ENCODE measurements at places on chromosomes 6 and 20.

GRCh38 chr6:10193321-10193720, 221.6 kb downstream of the TFAP2A start:
- DNase-seq: no peak

DNA sequence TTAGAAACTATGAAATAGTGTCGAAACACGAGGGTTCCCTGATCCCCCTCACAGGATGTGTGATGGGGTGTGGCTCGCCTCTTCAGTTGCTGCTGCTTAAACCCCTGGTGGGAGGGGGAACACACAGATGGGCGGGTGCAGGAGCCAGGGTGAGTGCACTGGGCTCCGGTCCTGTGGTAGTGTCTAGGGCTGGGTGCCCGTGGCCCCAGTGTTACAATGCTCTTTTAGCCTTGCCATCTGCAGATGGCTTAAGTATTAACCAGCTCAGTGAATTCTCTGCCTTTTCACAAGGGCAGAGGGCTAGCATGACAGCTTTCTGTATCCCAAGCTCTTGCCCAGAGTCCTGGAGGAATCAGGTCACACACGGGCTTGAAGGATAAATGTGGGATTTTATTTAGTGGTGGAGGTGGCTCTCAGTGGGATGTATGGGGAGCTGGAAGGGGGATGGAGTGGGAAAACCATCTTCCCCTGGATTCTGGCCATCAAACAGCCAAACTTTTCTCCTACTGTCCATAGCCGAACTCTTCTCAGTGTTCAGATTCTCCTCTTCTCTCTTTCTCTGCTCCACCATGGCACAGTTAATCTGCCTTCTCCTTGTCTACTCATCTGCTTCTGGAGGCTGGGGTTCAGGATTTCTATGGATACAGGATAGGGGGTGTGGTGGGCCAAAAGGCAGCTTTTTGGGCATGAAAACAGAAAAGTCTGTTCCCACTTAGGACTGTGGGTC, 659.0 kb downstream of the EPM2A start:
- no peak for DNase-seq

- DNase-seq: no peak
Measured at GRCh38 chr6:31365864-31366263, 8.9 kb upstream of the HLA-B start.

DNA sequence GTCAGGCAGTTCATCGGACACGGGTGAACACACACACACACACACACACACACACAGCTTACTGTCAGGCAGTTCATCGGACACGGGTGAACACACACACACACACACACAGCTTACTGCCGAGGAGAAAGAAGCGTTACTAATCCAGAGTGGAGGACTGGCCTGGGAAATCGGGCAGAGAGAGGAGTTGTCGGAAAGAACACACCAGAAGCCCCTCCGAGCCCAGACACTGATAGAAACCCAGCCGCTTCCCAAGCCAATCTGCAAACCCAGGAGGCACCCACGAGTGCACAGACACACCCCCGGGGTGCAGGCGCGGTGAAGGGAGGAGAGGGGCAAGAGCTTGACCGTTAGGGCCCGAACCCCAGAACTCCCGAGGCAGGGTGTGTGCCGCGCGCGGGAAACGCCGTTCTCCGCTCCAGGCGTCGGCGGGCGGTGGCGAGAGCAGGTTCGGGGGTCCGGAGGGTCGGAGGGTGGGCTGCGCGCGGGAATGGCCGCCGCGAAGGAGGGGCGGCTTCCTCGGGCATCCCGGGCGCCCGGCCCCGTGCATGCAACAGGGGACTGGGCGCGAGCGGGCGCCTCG, 636 bp downstream of the ELOVL2 start:
- DNase-seq: no peak

GRCh38 chr6:80767808-80768207, 661.3 kb downstream of the BCKDHB start:
- DNase-seq: no peak

- no peak for DNase-seq
Measured at GRCh38 chr6:119586250-119586882, 236.8 kb upstream of the MAN1A1 start.

DNA sequence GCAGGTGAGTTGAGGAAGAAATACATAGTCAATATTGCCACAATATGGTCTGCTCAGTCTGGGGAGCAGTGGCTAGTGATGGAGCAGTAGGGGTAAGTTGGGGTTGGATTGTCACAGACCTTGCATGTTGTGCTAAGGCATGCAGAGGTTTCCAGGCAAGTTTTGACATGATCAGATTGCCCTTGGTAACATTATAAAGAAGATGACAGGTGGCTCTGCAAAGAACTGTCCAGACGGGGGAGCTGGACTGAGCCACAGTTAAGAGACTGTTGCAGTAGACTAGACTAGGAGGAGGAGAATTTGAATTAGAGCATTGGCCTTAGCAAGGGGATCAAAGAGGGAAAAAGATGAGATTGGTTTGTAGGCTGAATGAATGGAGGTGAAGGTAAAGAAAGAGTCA, 23.4 kb downstream of the ATRN start:
- DNase-seq: no peak

DNA sequence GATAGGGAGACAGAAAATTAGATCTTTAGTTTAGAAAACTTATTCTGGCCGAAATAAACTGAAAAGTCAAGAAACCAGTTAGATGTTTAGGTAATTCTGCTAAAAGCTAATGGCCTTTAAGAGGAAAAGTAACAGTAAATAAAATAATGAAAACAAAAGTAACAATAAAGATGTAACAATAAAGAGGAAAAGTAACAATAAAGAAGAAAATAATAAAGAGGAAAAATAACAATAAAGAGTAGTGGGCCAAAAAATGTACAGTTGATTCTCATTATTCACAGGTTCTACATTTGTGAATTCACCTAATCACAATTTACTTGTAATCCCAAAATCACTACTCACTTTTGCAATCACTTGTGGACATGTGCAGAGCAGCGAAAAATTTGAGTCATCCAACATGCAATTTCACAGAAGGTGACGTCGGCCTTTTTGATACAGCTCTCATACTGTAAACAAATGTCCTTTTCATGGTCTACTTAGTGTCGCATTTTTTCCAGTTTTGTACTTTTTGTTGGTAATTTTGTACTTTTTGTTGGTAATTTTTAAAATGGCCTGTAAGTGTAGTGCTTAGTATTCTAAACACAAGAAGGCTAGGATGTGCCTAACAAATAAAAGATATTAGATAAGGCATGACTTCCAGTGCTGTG, 24.0 kb downstream of the HBS1L start:
- no peak for DNase-seq

DNA sequence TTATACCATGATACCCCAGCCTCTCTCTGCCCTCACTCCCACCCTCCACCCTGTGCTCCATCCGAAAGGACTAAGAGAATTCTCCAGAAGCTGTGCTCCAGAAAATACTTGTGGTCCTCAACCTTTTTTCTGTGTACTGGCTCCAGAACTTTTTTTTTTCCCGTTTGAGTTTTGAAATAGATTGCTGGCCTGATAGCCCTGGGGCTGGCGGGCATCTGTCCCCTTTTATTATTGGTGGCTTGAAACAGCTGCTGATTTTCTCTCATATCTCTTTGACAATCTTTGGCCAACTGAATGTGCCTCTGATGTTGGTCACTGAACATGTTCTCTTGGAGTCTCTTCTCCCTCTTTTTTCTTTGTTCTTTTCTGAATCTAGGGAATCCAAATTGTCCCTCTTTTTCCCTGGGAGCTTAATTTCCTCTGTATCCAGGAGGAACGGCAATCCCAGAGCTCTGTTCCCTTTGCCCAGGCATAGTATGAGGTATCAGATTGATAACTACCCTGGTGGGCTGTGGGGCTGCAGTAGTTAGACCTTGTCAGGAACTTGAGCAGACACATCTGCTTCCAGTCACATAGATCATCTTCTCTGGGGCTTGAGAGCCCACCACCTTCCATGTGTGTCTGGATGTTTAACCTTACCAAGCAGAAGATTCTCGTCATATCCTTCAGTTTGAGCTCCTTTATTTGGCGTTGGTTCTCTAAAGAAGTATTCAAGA, 1.6 kb downstream of the PPARD start:
- DNase-seq: no peak

- peak; percentile 61 for DNase-seq
Measured at GRCh38 chr6:36851149-36851614, 11.9 kb upstream of the CPNE5 start.

GRCh38 chr6:136326038-136326553, 36.5 kb upstream of the BCLAF1 start:
- peak; percentile 6 for DNase-seq

GRCh38 chr6:134436281-134436815, 118.4 kb upstream of the SGK1 start:
- DNase-seq: no peak

- DNase-seq: no peak
Measured at GRCh38 chr6:39209911-39210310, 19.4 kb downstream of the KCNK5 start.

- DNase-seq: no peak
Measured at GRCh38 chr6:107110200-107110599, 5.1 kb downstream of the BEND3 start.

GRCh38 chr6:98959631-98960030, 11.9 kb upstream of the FBXL4 start:
- no peak for DNase-seq

DNA sequence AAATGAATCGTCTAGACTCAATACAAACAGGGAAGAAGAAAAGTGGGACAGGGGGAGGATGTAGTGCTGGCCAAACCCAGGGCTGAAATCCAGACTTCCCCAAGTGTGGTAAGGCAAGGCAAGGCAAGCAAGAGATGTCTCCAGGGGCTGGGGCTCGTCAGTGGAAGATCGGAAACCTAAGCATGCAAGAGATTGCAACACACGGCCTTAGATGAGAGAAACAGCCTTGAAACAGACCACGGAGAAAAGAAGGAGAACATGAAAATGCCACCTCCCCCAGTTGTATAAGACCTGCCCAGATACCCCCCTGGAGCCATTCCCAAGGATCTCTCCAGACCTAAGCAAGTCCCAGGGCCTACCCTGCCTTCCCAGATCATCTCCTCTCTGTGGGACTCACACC, 20.0 kb downstream of the VEGFA start:
- no peak for DNase-seq

DNA sequence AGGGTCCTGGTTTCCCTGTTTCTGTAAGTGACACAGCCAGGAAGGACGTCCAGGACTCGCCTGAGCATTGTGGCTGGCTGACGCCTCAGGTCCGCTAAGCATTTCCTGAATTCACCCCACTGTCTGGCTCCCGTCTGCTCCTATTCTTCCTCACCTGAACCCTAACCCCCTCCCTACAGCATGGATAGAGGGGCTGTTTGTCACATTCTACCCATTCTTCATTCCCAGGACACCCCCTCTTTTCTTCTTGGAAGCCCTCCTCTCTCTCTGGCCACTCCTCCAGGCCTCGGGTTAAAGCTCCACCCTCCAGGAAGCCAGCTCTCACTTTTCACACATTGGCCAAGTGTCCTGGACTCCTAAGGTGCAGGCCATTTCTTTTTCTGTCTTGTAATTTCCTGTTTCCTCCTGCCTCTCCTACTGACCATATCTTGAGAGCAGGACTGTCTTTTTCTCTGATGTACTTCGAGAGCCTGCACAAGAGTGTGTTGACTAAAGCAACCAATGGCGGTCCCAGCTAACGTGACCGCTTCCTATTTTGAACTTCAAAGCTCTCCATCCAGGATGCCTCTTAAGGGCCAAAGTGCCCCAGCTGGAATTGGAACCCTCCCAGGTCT, 24.2 kb upstream of the MYMX start:
- DNase-seq: no peak

DNA sequence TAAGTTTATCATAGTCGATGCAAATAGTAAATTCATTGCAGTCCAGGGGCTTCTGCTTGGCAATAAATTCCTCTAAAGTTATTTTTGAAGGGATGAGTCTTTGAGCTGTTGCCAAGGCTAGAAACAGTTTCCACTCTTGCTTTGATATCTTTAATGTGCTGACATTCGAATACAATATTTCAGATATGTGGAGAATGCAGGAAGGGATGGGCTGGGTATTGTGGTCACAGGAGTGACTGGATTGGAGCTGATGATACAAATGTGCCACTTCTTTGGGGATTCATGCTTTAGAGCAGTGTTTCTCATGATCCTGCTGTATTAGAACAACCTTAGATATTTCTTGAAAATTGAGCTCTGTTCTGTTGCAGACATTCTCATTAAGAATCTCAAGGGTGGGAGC, 139.0 kb downstream of the PRDM13 start:
- no peak for DNase-seq

DNA sequence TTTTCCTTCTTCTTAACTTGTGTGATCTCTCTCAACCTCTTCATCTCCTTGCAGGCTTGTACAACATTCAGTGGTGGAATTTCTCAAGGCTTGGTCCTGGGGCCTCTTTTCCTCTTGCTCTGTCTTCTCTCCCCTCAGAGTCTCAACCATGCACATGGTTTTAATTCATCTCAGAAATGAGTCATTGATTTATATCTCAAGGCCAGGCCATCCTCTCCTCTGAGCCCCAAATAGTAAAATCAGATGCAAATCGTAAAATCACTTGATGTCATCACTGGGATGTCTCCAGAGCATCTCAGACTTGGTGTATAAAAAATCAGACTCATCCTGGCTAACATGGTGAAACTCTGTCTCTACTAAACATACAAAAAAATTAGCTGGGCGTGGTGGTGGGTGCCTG, 85.0 kb downstream of the FNDC1 start:
- DNase-seq: no peak

- DNase-seq: no peak
Measured at GRCh38 chr6:110748453-110748852, 66.8 kb downstream of the CDK19 start.

- no peak for DNase-seq
Measured at GRCh38 chr6:20633566-20634340, 99.5 kb downstream of the CDKAL1 start.

DNA sequence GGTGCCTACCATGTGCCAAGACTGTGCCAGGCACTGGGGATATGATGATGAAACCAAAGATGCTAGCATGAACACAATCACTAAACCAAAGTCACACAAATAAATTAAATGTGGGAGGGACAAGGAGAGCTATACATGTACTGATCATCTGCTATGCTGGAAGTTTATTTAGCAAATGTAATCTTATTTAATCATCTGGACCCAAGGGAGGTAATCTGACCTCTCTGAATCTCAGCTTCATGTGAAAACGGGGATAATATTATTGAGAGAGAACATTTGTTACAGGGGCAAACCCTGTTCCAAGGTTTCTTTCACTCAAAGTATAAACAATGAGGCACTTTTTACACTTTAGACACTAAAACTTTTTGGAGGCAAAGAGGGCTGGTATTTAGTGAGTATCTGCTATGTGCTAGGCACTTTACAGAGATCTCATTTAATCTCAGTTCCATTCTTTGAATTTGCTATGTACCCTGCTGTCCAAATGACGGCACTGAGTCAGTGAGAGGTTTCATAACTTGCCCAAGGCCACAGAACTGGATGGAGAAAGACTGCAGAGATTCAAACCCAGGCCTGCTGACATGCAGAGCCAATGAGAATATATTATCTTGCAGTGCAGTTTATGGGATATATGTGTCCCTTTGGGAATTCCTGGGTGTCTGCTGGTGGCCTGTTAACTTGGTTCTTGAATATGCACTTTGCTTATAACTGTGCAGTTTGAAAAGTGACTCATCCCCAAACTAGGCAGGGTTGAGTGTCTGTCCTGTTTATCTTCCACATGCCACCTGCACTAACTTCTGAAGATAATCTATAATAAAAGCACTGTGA, 3.3 kb upstream of the ASXL1 start:
- DNase-seq: no peak

GRCh38 chr6:167469672-167470071, 144.8 kb downstream of the TTLL2 start:
- no peak for DNase-seq

- no peak for DNase-seq
Measured at GRCh38 chr20:37347347-37347823, 1.4 kb downstream of the SRC start.

- no peak for DNase-seq
Measured at GRCh38 chr20:15802020-15802419, 771.2 kb downstream of the KIF16B start.

- no peak for DNase-seq
Measured at GRCh38 chr6:153702671-153703070, 336.4 kb upstream of the OPRM1 start.
